ENCODE measurements at places on chromosomes 12 and 14.

DNA sequence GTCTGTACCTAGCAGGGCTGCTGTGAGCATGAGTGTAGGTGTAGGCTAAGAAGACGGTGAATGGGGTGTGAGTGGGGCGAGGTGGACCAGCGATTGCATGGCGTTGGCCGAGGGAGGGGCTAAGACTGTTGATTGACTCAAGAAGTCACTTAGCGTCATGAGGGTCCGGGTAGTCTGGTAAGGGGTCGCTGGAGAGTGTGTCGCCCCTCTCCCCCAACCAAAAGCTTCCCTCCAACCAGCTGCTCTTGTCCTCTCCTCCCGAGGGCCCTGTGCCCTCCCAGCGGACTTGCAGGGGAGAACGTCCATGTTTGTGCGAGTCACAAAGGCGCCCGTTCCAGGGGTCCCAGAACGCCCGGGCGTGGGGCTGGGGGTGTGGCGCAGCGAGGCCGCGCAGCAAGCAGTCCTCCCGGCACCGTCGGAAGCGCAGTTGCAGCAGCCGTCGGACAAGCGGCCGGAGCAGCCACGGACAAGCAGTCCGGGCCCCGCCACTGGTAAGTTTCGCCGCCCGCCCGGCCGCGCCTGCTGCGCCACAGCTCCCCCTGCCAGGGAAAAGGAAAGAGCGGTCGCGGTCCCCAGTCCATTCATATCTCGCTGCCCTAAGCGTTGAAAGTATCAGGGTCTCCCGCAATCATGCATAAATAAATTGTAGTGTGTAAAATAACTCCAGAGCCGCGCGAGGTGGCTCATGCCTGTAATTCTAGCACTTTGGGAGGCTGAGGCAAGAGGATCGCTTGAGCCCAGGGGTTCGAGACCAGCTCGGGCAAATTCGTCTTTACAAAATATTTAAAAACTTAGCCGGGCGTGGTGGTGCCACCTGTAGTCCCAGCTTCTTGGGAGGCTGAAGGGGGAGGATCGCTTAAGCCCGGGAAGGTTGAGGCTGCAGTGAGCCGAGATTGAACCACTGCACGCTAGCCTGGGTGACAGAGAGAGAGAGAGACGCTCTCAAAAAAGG is at the start of gene CCDC63:
CCDC63 (plus strand) TSS at position 373 of the 952 bp plus-strand sequence. CDS start 5,968 bp downstream, outside the sequence.
- no peak for DNase-seq

- DNase-seq = peak; percentile 22
Observed at GRCh38 chr12:62438098-62438692, 28.4 kb upstream of the MON2 start.

DNA sequence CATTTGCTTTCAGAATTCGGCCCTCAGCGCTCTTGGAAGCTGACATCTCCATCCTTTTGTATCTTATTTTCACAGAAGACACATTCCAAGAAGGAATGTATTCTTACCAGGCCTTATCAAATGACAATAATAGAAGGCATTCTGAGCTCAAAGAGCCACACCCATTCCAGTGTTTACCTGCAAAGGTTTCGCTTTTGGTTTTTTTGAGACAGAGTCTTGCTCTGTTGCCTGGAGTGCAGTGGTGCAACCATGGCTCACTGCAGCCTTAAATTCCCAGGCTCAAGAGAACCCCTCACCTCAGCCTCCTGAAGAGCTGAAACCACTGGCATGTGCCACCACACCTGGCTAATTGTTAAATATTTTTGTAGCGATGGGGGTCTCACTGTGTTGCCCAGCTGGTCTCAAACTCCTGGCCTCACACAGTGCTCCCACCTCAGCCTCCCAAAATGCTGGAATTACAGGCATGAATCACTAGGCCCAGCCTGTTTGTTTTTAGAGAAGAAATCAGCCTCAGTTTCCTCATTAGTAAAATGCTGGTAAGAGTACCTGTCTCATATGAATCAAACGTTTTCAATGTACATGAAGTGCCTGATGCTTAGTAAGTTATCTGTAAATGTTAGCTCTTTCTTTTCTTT is 69.2 kb downstream of the SLC6A12 start:
- no peak for DNase-seq

DNA sequence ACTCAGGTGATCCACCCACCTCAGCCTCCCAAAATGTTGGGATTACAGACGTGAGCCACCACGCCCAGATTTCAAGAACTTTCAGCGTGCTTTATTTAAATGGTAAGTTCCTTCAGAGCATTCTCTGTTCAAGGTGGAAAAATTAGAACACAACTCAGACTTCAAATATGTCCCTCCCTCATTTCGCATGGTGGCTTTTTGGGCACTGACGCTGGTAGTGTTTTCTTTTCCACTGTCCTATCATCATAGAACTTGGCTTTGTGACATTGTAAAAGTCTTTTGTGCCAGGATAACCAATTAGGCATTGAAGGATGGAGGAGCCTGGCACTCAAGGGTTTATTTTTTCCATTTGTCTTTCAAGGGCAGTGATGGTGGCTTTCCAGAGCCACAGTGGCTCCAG is 190.8 kb downstream of the NUAK1 start:
- DNase-seq = no peak

GRCh38 chr14:22560662-22561365 is 28.2 kb downstream of the DAD1 start:
- no peak for DNase-seq

DNA sequence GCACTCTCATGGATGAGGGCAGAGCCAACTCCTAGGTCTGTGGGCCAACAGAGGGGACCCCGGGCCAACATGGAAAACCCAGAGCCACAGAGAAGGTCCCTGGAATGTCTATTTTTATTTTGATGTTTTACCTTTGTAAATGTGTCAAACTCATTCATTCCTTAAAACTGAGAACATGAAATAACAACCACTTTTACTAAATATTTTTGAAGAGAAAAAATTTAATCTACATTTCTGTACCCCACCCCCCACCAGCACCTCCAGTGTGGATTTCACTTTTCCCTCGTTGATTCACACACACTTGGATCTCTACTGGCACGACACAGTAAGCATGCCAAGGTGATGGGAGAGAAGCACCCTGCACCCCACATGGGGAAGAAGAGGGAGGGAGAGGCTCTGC is 6.7 kb downstream of the KRT77 start:
- DNase-seq = no peak

GRCh38 chr12:49560695-49561094 is 7.2 kb downstream of the MCRS1 start:
- DNase-seq = no peak

DNA sequence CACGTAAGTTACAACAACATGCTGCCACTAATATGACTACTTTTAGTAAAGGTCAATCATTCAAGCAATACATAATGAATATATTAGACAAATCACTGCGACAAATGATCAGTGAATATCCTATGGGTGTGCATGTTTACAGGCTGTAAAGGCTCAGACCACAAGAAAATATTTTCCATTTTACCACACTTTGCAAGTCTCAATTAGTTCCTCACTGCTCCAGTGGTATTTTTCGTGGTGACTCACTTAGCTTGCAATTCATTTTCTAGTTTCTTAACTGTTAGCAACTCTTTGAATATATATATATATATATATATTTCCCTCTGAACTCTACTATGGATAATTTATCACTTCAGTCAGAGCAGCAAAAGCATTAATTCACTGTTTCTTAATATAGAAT is 96.9 kb downstream of the EML5 start:
- no peak for DNase-seq

- no peak for DNase-seq
Observed at GRCh38 chr12:19909418-19909817, 458.9 kb upstream of the PDE3A start.

DNA sequence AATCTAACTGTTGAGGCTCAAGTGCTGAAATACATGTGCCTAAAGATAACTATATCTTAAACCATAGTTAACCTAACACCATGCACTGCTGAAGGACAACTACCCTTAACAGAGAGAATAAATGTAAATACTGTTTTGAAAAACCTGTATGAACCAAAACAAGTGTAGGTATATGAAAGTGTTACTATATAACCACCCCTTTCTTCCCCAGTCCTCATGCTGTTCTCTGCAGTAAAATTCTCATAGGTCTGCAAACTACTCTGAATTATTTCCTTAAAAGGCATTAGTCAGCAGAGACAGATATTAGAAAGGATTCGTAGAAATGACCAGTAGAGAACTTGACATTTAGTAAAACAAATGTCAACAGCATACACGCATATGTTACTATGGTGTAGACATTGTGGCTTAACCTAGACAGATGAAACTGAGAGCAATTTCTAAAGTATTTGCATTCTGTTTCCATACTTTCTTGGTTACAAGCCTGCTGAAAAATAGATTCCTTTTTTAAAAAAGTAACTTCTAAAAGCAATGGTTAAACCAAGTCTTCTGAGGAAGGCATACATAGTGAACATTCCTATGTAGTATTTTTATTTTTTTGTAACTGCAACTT is 13.9 kb downstream of the CSRP2 start:
- DNase-seq = no peak

DNA sequence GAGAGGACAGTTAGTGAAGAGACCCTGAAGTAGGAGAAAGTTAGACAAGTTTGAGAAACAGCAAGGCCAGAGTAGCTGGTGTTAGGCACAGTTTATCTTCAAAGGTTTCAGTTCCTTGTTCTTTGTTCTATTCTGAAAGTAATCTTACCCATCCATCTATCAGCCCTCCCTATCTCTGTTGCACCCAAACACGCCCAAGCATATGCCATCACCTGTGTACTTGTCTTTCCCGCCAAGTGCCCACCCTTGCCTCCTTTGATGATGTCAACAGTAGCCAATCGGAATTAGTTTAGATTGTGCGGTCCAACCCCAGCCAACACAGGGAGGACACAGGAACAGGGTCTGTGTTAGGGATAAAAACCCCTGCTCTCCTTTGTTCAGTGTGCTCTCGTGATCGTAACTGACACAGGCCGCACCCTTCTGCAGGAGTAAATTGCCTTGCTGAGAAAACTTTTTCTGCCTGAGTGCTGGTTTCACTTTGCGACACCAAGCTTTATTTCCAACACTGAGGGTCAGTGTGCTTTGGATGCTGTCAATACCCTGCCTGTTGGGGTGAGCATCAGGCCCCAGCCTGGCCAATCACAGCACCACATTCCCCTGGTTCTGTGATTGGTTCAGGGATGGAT is 4.7 kb upstream of the TMEM229B start:
- no peak for DNase-seq

DNA sequence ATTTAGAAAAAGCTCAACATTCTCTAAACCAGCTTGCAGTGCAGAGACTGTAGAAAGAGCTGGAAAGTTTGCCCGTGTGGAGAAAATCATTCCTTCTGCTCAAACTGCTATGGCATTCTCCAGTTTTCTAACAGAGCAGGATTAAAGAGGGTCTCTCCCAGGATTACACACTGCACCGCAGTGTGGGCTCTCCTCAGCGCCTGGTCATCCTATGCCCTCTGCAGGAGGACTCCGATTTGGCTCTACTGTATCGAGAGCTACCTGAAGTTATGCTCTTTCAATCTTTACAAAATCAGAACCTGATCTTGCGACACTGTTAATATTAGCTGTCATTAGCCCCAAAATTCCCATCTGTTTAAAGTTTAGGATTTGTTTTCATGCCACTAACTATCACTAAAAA is 33.0 kb downstream of the BHLHE41 start:
- no peak for DNase-seq

GRCh38 chr14:52427460-52427859 is 113.3 kb downstream of the PTGER2 start:
- DNase-seq = no peak

DNA sequence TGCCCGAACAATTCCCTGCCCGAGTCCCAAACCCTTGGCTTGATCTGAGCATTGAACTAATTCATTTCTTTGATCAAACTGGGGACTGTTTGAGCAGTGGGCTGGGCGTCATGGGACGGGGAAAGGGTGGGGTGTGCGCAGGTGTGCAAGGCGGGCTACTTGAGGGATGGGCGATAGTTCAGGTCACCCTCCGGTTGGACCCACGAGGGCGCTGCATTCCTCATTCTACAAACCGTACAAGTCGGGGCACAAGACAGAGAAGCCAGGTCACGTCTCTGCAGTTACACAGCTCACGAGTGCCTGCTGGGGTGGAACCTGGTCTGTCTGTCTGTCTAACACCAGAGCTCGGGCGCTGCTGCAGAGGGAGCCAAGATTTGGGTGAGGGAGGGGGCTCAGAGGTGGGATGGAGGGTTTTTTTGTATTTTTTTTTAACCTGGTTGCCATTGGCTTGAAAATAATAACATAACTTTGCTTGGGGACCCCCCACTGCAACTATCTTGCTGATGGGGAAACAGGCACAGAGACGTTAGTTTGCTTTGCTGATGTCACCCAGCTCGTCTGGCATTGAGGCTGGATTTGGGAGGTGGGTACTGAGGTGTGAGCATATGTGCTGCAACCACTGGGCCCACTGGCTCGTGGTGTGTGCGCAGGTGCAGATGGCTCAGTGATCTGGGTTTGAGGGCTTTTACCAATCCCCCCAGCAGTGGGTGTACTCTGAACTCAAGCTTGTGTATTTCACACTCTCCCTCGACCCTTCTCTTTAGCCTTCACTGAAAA is 7.6 kb upstream of the RTL1 start:
- no peak for DNase-seq

- DNase-seq = no peak
Observed at GRCh38 chr14:73170686-73171085, 34.4 kb downstream of the PSEN1 start.

- no peak for DNase-seq
Observed at GRCh38 chr12:130391186-130391585, 53.5 kb downstream of the PIWIL1 start.

DNA sequence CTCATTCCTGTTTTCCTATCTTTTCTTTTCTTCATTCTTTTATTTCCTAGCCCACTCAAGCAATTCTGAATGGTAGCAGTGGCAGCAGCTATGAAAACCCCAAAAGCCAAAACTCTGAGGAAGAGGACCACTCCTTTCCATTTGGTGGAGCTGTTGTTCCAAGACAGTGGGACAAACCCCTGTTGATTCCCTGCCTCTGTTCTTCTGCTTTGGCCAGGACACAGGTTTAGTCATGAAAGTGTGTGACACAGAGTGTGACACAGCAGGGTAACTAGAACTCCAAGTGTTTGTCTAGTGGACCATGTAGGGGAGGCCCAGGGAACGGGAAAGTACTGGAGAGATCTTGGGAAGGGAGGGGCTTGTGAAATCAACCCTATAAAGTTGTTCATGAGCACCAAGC is 71.1 kb downstream of the PTCSC3 start:
- DNase-seq = peak; percentile 58

- DNase-seq = no peak
Observed at GRCh38 chr14:89304972-89305703, 111.9 kb downstream of the FOXN3 start.

GRCh38 chr14:81324011-81324410 is 76.1 kb downstream of the STON2 start:
- DNase-seq = no peak

GRCh38 chr12:3083921-3084347 is 6.8 kb downstream of the TSPAN9 start:
- DNase-seq = no peak

DNA sequence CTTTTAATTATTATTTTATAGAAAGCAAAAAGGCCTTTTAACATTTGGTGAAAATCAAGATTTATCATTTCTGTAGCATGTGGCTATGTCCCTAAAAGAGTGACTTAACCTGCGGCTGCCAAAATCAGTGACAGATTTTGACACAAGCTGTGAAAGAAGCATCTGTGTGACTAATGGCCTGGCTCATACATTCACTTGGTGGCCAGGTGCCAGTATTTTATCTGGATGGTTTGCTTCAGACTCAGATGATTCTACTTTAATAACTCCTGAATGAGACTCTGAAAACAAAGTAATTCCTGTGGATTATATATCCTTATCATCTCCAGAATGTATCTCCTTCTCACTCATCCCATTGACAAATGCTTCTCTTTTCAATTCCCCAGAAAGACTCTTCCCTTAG is 103.0 kb downstream of the FSCB start:
- DNase-seq = no peak
